Activated T-helper 2 cell treated with anti-CD3 and anti-CD28 coated beads, Interferon-gamma antibody, Interleukin-2, Interleukin-4, amounts not matched to agents 10 μg/mL and 5 μg/mL and 100 μg/mL, durations not matched to agents 14 hours and 24 hours and 36 hours (primary cell): ENCODE measurements at places on chromosomes 6 and 20. TPM values are rescaled to one million over a fixed set of nuclear protein-coding genes. Genes with fewer than 3 reads are reported as not detected.
A peak's percentile ranks its signal among the peaks of the same experiment; 100 is the strongest.

GRCh38 chr6:128560966-128561365 lies 40.6 kb upstream of the PTPRK start:
- no peak for DNase-seq

- no peak for DNase-seq
Observed at GRCh38 chr20:25248786-25249172, 894 bp downstream of the PYGB start.

DNA sequence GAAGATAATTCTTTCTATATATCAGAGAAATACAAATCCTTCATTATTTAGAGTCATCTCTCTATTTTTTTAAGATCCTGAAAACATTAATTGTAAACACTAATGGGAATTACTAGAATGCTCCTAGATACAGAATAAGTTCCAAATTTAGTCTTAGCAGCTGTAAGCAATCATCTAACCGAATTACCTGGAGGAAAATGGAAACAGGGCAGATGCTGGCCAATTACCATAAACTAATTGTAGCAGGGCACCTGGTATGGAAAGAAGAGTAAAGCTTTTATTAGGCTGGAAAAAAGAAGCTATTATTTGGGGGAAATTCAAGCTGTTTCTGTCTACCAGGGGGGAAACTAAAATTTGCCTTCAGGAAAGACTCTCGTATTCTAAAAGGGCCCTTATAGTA lies 257.5 kb downstream of the MMUT start:
- DNase-seq = no peak

GRCh38 chr6:163405412-163406309 lies 8.9 kb upstream of the QKI start:
- DNase-seq = no peak

DNA sequence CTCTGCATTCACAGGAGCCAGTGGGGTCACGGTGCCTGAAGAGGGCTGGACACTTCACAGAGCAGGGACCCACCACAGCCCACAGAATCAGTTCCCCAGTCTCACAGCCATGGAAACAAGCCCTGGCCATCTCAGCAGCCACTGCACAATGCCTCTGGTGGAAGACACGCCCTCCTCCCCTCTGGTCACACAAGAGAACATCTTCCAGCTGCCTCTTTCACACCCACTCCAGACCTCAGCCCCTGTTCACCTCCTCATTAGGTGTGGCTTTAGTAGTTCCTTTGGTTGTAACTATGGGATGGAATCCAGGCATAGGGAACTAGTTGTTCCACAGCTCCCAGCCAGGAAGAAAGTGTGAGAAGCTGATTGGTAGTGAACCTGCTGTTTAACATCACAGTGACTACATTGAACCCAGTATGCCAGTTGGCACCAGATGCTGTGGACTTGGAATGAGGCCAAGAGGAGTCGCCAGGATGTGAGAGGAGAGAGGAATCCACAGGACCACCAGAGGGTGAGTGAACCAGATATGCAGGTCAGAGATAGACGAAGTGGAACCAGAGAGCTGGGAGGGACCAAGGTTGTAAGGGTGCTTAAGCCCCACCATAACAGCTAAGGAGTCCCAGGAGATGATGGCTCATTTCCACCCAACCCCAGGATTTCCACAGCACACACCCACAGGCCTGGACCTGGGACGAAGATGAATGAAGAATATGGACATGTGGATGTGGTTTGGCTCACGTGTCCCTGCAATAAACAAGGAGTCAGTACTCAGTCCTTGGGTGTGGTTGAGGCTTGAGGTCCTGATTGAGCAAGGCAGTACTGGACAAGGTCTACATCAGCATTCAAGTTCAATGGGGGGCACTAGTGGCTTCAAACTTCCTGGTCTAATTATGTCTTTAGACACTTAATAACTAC lies 8.8 kb upstream of the BTN3A3 start:
- no peak for DNase-seq

DNA sequence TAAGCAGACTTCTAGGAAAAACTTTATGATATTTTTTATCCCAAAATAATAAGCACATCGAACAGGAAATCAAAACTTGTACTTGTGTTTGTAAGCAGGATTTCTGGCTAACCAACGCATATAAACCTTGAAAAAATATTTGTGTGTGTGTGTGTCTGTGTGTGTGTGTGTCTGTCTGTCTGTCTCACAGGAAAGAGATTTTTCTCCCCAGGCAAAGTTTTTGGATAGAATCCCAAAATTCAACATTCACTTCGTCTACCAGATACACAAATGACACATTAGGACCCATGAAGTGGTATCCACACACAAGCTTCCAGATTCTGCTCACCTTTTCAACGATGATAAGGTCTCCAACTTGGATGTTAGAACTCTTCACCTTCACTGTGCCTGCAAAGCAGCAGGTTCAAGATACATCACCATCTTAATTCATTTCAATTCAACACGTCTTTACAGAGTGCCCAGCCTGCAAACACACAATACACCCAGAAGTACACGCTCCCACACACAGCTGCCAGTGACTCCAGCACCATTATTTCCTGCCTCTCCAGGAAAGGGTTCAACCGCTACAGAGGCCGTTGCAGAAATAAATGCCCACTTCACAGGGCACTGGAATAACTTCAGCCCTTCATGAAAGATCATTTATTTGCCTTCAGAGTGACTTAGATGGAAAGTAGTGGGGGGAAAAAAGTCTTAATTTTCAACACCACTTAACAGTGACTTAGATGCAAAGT lies 70.9 kb downstream of the ATP9A start:
- no peak for DNase-seq

GRCh38 chr6:32198866-32199265 lies 6.4 kb upstream of the GPSM3 start:
- no peak for DNase-seq

GRCh38 chr6:42978487-42978838 lies 518 bp downstream of the PEX6 start:
- no peak for DNase-seq

DNA sequence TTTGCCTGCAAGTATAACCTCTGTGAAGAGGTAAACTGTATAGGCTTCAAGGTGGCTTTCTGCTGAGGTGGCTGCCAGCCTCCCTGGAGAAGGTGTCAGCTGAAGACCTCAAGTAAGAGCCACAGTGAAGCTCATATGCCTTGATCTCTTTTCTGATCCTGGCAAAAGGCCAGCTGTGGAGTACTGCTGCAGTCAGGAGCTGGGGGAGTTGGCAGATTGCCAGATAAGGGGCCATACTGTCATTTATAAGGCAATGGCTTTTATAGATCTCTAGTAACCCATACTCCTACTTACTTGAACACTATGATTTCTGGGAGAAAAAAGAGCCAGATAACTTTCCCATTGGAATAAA lies 8.8 kb upstream of the CEP85L start:
- DNase-seq = no peak

GRCh38 chr6:42428326-42429041 lies 23.2 kb downstream of the TRERF1 start:
- DNase-seq = peak; percentile 42

GRCh38 chr6:89840538-89840937 lies 10.9 kb downstream of the CASP8AP2 start:
- no peak for DNase-seq

GRCh38 chr6:118783931-118784550 lies 109.9 kb upstream of the ASF1A start:
- no peak for DNase-seq

DNA sequence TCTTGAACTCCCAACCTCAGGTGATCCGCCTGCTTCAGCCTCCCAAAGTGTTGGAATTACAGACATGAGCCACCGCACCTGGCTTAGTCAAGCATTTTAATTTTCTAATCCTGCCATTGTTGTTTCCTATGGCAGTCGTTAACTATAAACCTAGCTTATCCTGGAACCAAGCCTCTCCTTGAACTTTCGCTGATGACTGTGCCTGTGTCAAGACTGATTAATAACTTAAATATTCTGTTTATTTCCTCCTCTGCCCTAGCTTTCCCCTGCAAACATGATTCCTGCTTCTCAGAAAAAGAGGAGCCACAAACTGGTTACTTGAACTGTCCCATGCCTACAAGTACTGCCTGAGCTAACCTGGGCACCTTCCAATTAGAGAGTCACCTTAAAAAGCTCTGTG lies 1.5 kb downstream of the VNN1 start:
- DNase-seq = no peak

- no peak for DNase-seq
Observed at GRCh38 chr6:24431045-24431451, 28.3 kb downstream of the MRS2 start.

GRCh38 chr20:63216849-63217471 lies 1.0 kb upstream of the YTHDF1 start:
- no peak for DNase-seq

GRCh38 chr20:41697861-41698559 lies 79.8 kb upstream of the CHD6 start:
- no peak for DNase-seq

DNA sequence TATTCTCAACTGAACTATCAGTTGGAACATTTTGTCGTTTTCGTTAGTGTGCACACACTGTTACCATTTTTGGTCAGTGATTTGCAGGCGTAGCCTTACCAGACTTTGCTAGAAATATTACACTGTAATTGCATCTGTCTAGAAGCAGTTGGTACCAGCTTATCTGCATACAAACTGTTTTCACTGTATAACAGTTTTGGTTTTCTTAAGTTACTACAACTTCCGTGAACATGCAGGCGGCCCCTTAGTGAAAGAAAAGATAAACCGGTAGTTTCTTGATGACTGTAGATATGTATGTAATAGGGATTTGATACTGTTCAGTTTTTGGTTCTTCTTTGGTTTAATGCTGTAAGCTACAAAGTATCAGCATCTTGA lies 1.3 kb downstream of the DSTN start:
- DNase-seq = no peak

DNA sequence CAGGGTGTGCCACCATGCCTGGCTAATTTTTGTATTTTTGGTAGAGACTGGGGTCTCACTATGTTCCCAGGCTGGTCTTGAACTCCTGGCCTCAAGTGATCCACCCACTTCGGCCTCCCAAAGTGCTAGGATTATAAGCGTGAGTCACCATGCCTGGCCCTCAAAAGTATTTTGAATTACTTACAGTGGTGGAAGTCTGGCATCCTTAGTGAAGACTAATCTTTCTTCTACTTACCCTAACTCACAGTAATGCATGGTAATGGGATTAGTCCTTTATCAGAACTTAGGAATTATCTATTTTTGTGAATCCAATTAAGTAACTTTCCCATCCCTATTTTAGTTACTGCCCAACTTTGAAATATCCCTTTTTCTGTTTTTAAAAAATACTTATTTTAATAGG lies 3.9 kb downstream of the RWDD1 start:
- no peak for DNase-seq

DNA sequence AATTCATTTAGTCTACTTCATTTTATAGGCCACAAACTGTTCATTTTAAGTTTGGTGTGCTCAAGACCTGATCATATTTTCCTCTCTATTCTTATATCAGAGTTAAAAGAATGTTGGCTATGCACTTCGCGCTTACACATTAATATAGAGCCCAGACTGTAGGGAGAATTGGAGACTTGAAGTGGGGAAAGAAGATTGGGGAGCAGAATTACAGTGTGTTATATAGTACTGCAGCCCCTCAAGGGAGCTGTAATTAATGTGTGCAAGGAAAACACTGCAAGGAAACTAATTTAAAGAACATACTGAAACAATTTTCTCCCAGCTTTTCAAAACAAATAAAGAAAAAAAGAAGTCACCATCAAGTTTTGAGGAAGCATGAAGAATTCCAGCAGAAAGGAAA lies 572.7 kb upstream of the FLRT3 start:
- no peak for DNase-seq

GRCh38 chr20:53626584-53626983 lies 32.9 kb upstream of the ZNF217 start:
- no peak for DNase-seq

DNA sequence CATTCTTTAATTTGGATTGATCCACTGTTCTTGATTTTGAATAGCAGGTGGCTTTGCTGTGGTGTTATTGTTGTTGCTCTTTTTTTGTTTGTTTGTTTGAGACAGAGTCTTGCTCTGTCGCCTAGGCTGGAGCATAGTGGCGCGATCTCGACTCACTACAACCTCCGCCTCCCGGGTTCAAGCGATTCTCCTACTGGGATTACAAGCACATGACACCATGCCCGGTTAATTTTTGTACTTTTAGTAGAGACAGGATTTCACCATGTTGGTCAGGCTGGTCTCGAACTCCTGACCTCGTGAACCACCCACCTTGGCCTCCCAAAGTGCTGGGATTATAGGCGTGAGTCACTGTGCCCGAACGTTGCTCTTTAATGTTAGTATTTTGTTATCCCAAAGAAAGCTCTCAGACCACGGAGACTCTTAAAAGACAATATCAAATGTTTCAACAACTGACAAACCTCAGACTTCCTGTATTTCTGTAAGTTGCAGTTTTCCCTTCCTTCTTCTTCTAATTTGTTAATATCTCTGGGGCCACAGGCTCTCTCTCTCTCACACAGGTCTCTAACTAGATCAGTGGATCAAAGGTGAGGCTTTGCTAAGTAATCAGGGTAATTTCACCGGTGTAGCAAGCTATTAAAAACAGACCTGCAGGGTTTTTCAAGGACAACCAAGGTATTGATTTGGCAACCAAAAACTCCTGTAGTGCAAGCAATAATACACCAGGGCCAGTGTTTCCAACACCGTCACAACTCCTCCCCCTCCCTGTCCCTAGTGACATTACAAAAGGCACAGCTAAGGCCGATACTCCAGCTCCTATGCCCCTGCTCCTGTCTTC lies 48.8 kb upstream of the ZNF217 start:
- DNase-seq = peak; percentile 45

DNA sequence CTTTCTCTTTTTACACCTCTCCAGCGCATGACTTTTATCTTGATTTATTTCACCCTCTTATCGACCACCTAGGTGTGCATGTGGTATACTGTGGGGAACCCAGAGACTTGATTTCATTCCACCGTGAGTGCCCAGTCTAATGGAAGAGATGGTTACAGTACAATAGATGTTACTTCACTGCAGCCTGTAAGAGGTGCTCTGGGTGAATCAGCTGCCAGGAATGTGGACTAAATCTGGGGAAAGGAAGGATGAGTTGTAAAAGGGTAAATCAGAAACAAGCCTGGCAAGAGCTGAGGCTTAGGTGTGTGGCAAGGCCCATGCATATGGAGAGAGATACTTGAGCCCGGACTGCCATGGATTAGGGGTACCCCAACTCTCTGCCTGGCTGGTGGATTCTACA lies 7.4 kb downstream of the STK35 start:
- DNase-seq = no peak

LST1 gene
- total RNA-seq = 10.2 and 14.6 TPM in 2 replicates

R3HDML gene
- total RNA-seq = not detected in 2 replicates

CFB gene
- 0.16 TPM in 1 of 2 replicates, not detected in the other for total RNA-seq

GFOD1 gene
- 4.6 and 4.8 TPM in 2 replicates for total RNA-seq

PDE7B gene
- total RNA-seq = 27.6 and 28.8 TPM in 2 replicates

RPS6KA2 gene
- 2.1 and 2.2 TPM in 2 replicates for total RNA-seq

ADGB gene
- 0.39 TPM in 1 of 2 replicates, not detected in the other for total RNA-seq
